Bladder microvascular endothelial cell (primary cell): ENCODE measurements at places on chromosomes 7 and 10. TPM values are rescaled to one million over a fixed set of nuclear protein-coding genes. Genes with fewer than 3 reads are reported as not detected.

CREM gene
- 54.7 and 58.8 TPM in 2 replicates for total RNA-seq

PTPN20 gene
- total RNA-seq, result 0.44 and 0.49 TPM in 2 replicates

C10orf143 gene
- total RNA-seq, result 0.16 and 0.25 TPM in 2 replicates

DPYSL4 gene
- 7.9 and 17.7 TPM in 2 replicates for total RNA-seq

COL1A2 gene
- total RNA-seq, result 19.6 and 72.4 TPM in 2 replicates

HOXA4 gene
- total RNA-seq, result 0.16 and 0.57 TPM in 2 replicates

LRRC18 gene
- not detected in 2 replicates for total RNA-seq

KNDC1 gene
- total RNA-seq, result under 0.01 TPM in 1 of 2 replicates, not detected in the other

CCDC3 gene
- total RNA-seq, result 1.5 and 4.8 TPM in 2 replicates

PRF1 gene
- not detected in 2 replicates for total RNA-seq

KIAA1217 gene
- 12.3 and 28.7 TPM in 2 replicates for total RNA-seq
